A549 treated with CpdA at 1 μM for 4 hours (cell line): ENCODE measurements at places on chromosomes 7 and 10. TPM values are rescaled to one million over a fixed set of nuclear protein-coding genes. Genes with fewer than 3 reads are reported as not detected.

The ZNF736 gene
- 0.02 TPM in 1 of 5 replicates, not detected in the others for total RNA-seq

The STK31 gene
- total RNA-seq: 0.27 to 0.81 TPM (median 0.62 TPM) in 5 replicates

The ACTL6B gene
- not detected in 5 replicates for total RNA-seq

The LBX1 gene
- total RNA-seq: not detected in 5 replicates

The ELN gene
- total RNA-seq: 0.07 to 0.13 TPM (median 0.09 TPM) in 4 of 5 replicates, not detected in the other

The DPYSL4 gene
- total RNA-seq: 14.3 to 20.5 TPM (median 19.1 TPM) in 5 replicates
